ENCODE measurements at places on chromosomes 7 and 10.
A peak's percentile ranks its signal among the peaks of the same experiment; 100 is the strongest.

GRCh38 chr7:23443974-23444373 lies 26.3 kb downstream of the IGF2BP3 start:
- no peaks in the 10 kb centered on the region for H3K36me3 ChIP-seq
- no peak overlapping the region for H3K4me3 ChIP-seq
- H3K27me3 ChIP-seq: no peaks in the 10 kb centered on the region
- no peak overlapping the region for H3K27ac ChIP-seq
- DNase-seq: no peak
- no peaks in the 10 kb centered on the region for H3K4me1 ChIP-seq

GRCh38 chr10:70913191-70913892 lies 25.0 kb upstream of the PCBD1 start:
- H3K27ac ChIP-seq: no peak overlapping the region
- no peaks in the 10 kb centered on the region for H3K27me3 ChIP-seq
- DNase-seq: no peak

DNA sequence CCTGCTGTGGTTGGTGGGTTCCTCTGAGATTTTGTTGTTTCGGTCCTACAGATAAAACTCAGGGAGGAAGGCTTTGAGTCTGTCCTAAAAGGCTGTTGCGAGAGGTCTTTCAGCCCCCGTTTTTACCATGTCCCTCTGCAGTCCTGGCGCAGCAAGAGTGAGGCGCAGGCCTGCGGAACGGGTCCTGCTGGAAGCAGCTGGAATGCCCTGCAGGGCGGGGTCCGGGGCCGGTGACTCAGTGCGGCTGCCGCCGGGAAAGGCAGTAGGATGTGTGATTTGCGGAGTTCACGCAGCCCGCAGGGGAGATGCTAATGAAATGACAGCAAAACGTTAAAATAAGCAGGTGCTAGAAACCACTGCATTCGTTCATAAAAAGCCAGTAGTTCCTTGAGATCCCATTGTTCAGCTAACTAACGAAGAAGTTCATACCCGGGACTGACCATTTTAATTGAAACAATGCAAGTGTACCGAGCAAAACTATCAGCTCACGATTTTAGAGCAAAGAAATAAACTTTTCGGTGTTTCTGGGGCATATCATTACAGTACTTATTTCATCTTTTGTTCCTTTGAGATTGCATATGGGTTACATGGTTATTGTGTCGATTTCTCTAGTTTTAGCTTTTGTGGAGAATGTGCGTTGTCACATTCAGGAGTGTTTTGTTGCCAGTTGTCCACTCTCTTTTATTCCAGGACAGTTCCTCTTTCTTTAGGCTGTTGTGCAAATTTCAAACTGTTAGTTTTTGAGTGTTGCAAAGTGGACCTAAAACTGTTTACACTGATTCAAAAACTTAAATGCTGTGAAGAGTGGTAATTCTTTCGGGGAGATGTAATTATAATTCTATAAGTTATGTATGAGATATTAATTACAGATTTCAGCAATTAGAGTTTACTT lies 783 bp downstream of the ANLN start:
- H3K4me3 ChIP-seq: peak overlapping the region; percentile 40
- H3K4me1 ChIP-seq: no peaks in the 10 kb centered on the region
- H3K27me3 ChIP-seq: no peaks in the 10 kb centered on the region
- H3K27ac ChIP-seq: peak overlapping the region; percentile 79

GRCh38 chr7:47420122-47420780 lies 161.7 kb downstream of the TNS3 start:
- no peak for DNase-seq
- no peaks in the 10 kb centered on the region for H3K27me3 ChIP-seq
- H3K36me3 ChIP-seq: no peaks in the 10 kb centered on the region
- H3K27ac ChIP-seq: no peak overlapping the region
- no peaks in the 10 kb centered on the region for H3K4me1 ChIP-seq

GRCh38 chr7:11843113-11843765 lies 11.2 kb upstream of the THSD7A start:
- no peak overlapping the region for H3K27ac ChIP-seq
- H3K36me3 ChIP-seq: no peaks in the 10 kb centered on the region
- DNase-seq: no peak
- H3K4me3 ChIP-seq: no peak overlapping the region

DNA sequence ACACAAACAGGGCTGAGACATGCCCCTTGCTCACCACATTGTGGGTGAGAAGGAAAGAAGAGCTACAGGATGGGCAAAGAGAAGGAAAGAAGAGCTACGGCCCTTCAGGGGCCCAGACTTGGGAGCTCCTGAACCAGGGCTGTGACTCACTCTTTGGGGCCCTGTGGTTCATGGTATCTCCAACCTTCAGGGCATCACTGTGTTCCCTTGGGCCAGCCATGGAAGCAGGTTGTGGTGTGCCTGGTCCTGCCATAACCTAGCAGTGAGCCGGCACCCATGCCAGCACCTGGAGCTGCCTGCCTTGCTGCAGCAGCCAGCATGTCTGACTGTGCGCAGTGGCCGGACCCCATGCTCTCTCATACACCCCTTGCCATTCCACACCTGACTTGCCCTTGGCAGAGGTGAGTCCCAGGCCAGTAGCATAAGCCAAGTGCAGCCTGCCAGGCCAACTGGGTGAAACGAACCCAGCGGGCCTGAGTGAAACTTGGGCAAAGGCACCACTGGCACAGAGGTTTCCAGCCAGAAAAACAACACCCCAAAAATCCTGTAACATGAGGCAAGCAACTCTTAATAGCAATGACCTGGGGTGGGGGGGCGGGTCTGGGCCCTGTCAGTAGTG lies 89.0 kb upstream of the CACUL1 start:
- H3K36me3 ChIP-seq: no peaks in the 10 kb centered on the region
- no peak overlapping the region for H3K4me3 ChIP-seq
- DNase-seq: no peak
- no peaks in the 10 kb centered on the region for H3K4me1 ChIP-seq
- H3K27ac ChIP-seq: no peak overlapping the region
- H3K27me3 ChIP-seq: no peaks in the 10 kb centered on the region

- no peak overlapping the region for H3K4me3 ChIP-seq
- H3K4me1 ChIP-seq: no peaks in the 10 kb centered on the region
- H3K36me3 ChIP-seq: no peaks in the 10 kb centered on the region
- H3K27ac ChIP-seq: peak overlapping the region; percentile 12
Observed at GRCh38 chr10:110802551-110803238, 69.0 kb upstream of the PDCD4 start.

GRCh38 chr7:66537380-66537779 lies 91.3 kb upstream of the KCTD7 start:
- H3K4me3 ChIP-seq: no peak overlapping the region
- no peaks in the 10 kb centered on the region for H3K36me3 ChIP-seq
- H3K27me3 ChIP-seq: no peaks in the 10 kb centered on the region
- H3K27ac ChIP-seq: no peak overlapping the region
- H3K4me1 ChIP-seq: no peaks in the 10 kb centered on the region

DNA sequence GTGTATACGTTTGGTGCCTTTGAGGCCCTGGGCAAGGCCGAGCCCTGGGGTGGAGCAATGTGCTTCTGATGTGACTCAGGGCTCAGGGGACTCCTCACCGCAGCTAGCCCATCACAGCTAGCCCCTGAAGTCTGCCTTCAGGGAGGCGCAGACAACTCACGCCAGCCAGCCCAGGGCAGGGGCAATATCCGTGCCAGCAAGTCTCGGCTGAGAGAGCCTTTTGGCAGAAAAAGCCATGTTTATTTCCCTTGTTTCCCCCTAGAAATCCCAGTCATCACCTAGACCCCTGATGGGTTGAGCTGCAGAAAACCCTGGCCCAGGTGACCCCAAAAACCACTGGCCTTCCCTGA lies 90.4 kb downstream of the CHST15 start:
- no peaks in the 10 kb centered on the region for H3K27me3 ChIP-seq
- no peak overlapping the region for H3K4me3 ChIP-seq
- H3K27ac ChIP-seq: no peak overlapping the region

GRCh38 chr7:155216475-155217272 lies 81.0 kb upstream of the INSIG1 start:
- no peaks in the 10 kb centered on the region for H3K36me3 ChIP-seq
- no peak overlapping the region for H3K4me3 ChIP-seq
- H3K4me1 ChIP-seq: no peaks in the 10 kb centered on the region
- H3K27ac ChIP-seq: no peak overlapping the region
- no peak for DNase-seq

DNA sequence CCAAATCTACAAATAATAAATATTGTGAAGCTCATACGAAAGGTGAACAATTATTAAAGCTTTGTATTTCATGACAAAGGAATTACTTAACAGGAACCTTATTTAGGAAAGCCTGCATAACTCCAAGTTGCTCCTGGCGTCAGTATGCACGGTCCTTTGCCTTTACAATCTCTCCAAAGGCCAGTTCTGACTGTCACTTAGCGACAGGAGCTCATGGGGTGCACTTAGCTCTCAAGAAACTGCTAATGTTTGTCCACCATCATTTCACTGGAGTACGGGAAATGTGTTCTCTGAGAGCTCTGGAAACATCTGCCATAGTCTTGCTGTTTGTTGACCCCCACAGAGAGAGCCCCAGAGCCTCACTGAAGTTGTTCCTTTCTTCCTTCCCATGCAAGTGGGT lies 781.5 kb upstream of the POM121L12 start:
- no peak overlapping the region for H3K4me3 ChIP-seq
- H3K27ac ChIP-seq: no peak overlapping the region
- no peaks in the 10 kb centered on the region for H3K27me3 ChIP-seq
- no peaks in the 10 kb centered on the region for H3K4me1 ChIP-seq

- no peaks in the 10 kb centered on the region for H3K36me3 ChIP-seq
- H3K27ac ChIP-seq: peak overlapping the region; percentile 60
- no peaks in the 10 kb centered on the region for H3K27me3 ChIP-seq
- peak; percentile 82 for DNase-seq
- H3K4me1 ChIP-seq: no peaks in the 10 kb centered on the region
Observed at GRCh38 chr10:76303682-76304316, 872.4 kb downstream of the LRMDA start.

DNA sequence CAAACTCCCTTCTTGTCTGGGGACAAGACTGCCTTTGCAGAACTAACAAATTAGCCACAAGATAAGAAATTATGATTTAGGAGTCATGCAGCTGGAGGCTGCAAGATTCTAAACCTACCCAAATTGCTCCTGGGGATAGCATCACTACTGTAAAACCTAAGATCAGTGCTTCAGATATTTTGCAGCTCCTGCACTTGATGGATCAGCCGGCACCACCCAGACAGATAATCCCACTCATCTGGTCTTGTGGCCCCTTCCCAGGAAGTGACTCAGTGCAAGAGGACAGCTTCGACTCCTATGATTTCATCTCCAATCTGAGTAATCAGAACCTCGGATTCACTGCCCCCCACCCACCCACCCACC lies 181.9 kb downstream of the AKR1D1 start:
- H3K4me1 ChIP-seq: no peaks in the 10 kb centered on the region
- no peak for DNase-seq
- no peaks in the 10 kb centered on the region for H3K27me3 ChIP-seq
- no peak overlapping the region for H3K4me3 ChIP-seq
- no peak overlapping the region for H3K27ac ChIP-seq

GRCh38 chr10:12340371-12340770 lies 9.0 kb upstream of the CAMK1D start:
- H3K27me3 ChIP-seq: no peaks in the 10 kb centered on the region
- H3K4me1 ChIP-seq: no peaks in the 10 kb centered on the region
- H3K4me3 ChIP-seq: no peak overlapping the region
- no peak for DNase-seq
- no peak overlapping the region for H3K27ac ChIP-seq
- no peaks in the 10 kb centered on the region for H3K36me3 ChIP-seq

GRCh38 chr7:115273139-115273772 lies 351.4 kb downstream of the MDFIC start:
- H3K4me1 ChIP-seq: no peaks in the 10 kb centered on the region
- H3K27ac ChIP-seq: no peak overlapping the region
- H3K36me3 ChIP-seq: no peaks in the 10 kb centered on the region
- H3K4me3 ChIP-seq: no peak overlapping the region

DNA sequence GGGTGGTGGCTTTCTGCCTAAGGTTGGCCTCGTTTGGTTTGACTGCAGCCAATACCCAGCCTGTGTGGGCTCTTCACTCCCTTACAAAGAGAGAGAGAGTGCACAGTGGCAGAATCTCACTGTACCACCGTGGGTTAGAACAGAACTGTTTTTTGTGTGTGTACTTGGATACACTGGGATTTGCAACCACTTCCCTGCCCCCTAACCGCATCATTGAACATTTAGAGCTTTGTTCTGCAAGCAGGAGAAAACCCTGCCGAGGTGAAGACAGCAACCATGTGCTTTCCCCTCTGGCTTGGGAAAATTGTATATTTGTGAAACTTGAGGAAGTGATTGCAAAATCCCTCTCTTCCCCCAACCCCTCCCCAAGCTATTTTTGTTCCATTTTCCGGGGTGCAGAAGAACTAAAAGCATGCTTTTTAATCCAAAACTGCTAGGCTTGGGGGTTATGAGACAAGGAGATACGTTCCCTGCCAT lies 201.2 kb downstream of the TCF7L2 start:
- H3K36me3 ChIP-seq: no peaks in the 10 kb centered on the region
- H3K4me1 ChIP-seq: no peaks in the 10 kb centered on the region
- no peaks in the 10 kb centered on the region for H3K27me3 ChIP-seq
- no peak overlapping the region for H3K4me3 ChIP-seq

DNA sequence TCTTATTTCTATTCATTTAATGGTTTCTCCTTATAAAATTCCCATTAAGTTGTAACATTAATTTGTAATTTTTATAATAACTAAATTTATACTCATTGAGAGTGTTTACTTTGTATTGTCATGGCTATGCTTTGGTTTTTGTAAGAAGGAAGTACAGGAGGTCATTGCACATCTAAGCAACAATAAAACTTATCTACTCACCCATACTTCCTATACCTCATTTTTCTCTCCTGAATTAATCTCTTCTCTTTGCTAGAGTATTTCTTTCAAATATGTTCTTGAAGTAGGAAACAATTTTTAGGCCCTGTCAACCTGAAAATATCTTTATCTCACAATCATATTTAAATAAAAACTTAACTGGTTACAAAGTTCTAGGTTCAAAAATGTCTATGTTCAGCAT lies 95.4 kb upstream of the WDR11 start:
- DNase-seq: no peak
- no peaks in the 10 kb centered on the region for H3K36me3 ChIP-seq
- H3K27ac ChIP-seq: no peak overlapping the region
- H3K27me3 ChIP-seq: no peaks in the 10 kb centered on the region
- H3K4me3 ChIP-seq: no peak overlapping the region

DNA sequence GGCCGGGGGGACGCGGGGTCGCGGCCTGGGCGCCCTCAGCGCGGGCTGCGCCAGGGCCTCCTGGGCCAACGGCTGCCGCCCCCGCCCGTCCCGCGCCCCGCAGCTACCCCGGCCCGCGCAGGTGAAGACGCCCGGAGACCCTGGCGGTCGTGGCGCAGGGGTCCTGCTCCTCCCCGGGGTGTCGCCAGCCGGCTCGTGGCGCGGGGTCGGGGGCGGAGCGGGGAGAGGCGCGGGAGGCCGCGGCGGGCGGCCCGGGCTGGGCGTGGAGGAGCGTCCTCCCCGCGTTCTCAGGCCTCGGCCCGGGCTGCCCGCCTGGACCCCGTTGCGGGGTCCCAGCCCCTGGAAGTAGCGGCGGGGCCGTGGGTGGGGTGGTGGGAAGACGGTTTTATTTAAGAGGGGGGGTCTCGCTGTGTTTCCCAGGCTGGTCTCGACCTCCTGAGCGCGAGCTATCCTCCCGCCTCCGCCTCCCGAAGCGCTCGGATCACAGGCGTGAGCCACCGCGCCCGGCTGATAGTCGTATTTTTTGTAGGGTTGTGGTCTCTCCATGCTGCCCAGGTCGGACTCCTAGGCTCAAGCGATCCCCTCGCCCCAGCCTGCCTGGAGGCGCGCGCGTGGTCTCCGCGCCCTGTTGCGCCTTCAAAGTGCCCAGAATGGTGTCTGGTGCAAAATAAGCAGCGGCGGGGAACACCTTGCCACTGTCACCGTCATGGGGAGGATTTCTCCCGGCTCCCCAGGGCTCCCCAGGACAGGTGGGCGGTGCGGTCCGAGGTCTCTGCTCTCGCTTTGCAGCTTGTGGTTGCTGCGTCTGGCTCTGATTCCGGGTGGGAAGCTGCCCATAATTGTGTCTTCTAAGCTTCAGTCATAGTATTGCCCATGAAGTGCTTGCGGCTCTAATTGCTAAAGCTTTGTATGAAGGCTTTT lies 15.3 kb upstream of the SUN1 start:
- no peaks in the 10 kb centered on the region for H3K36me3 ChIP-seq
- H3K4me1 ChIP-seq: peaks cover 4% of the 10 kb centered on the region
- H3K27ac ChIP-seq: peak overlapping the region; percentile 97
- H3K4me3 ChIP-seq: peak overlapping the region; percentile 73
- DNase-seq: no peak

All from uterus (tissue), 4 donors.